ENCODE measurements at places on chromosomes 6 and 20. TPM values are rescaled to one million over a fixed set of nuclear protein-coding genes. Genes with fewer than 3 reads are reported as not detected.

SLA2 gene
- 79.9 TPM for total RNA-seq

ABHD16B gene
- not detected for total RNA-seq

WFDC10B gene
- total RNA-seq = not detected

ANKRD66 gene
- not detected for total RNA-seq

ISM1 gene
- not detected for total RNA-seq

DLL1 gene
- total RNA-seq = 0.20 TPM

ADGRF4 gene
- not detected for total RNA-seq

YIPF3 gene
- 77.4 TPM for total RNA-seq

ASIP gene
- total RNA-seq = not detected

ZC2HC1B gene
- total RNA-seq = not detected

BPIFA1 gene
- not detected for total RNA-seq

RUNX2 gene
- total RNA-seq = 43.4 TPM

SLC52A3 gene
- total RNA-seq = not detected

ZBTB46 gene
- 0.65 TPM for total RNA-seq

PKHD1 gene
- total RNA-seq = not detected

TRIM31 gene
- not detected for total RNA-seq

All from activated CD4-positive, alpha-beta memory T cell treated with anti-CD3 and anti-CD28 coated beads, Interleukin-2, amount 10 ng/mL, durations not matched to agents 7 days and 5 days (primary cell).